ENCODE measurements at places on chromosomes 7 and 10. TPM values are rescaled to one million over a fixed set of nuclear protein-coding genes. Genes with fewer than 3 reads are reported as not detected.

The FXYD4 gene
- not detected for total RNA-seq

The INA gene
- total RNA-seq, result 0.04 TPM

The SPDYE18 gene
- total RNA-seq, result not detected

The PRLHR gene
- total RNA-seq, result not detected

The TACR2 gene
- total RNA-seq, result not detected

The CYP2E1 gene
- not detected for total RNA-seq

The GRID2IP gene
- not detected for total RNA-seq

The TMEM213 gene
- total RNA-seq, result not detected

The SCART1 gene
- total RNA-seq, result 0.46 TPM

The CNOT4 gene
- total RNA-seq, result 11.5 TPM

The SMO gene
- total RNA-seq, result 32.3 TPM

The SPDYE6 gene
- not detected for total RNA-seq

The UBTD1 gene
- 7.9 TPM for total RNA-seq

The MYOZ1 gene
- not detected for total RNA-seq

Measured in HepG2 (cell line).